ENCODE measurements at places on chromosomes 1 and 21. TPM values are rescaled to one million over a fixed set of nuclear protein-coding genes. Genes with fewer than 3 reads are reported as not detected.

DNA sequence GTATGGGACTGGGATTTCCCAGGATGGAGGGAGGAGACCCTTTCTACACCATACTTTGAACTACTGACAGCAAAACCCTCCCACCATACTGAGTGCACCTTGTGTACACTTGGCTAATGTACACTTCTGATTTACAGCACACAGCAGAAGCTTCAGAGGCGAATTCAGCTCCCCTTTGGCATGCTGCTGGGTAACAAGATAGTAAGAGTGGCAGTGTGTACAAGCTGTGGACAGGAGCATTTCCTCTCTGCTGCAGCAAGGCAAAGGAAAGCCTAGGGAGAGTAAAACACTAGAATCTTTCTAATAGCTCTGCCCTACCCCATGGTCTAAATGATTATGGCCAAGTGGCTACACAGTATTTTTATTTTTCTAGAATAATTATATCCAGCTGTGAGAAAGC, 83.9 kb upstream of the ARTN start:
- DNase-seq = no peak

The ZYG11A gene
- 2.0 TPM for total RNA-seq

The TRPM2 gene
- 0.11 TPM for total RNA-seq

The C1orf146 gene
- total RNA-seq = not detected

DNA sequence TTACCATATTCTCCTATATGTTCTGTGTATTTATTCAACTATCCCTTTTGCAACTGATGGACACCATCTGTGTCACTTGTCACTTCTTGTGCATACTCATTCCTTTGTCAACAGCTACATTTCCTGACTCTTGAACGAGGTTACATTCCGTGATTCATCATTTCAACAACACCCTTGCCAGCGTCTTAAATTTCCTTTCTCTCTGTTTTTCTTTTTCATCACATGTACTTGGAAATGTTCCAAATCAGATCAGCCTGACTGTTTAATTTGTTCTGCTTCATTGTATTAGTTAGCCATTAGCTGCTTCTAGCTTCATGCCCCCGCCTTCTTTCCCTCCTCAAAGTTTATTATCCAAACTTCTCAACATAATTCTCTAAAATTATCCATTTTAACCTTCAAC, 173.0 kb downstream of the ADGRL4 start:
- DNase-seq = no peak

The TFF2 gene
- not detected for total RNA-seq

The OLIG1 gene
- 0.33 TPM for total RNA-seq

The AKNAD1 gene
- not detected for total RNA-seq

The SPRR2D gene
- not detected for total RNA-seq

The SAMD11 gene
- total RNA-seq = 15.7 TPM

- DNase-seq = no peak
Measured at GRCh38 chr1:165915480-165915879, 88.1 kb downstream of the UCK2 start.

The CA6 gene
- total RNA-seq = not detected

Measured in H9 (cell line).